Anterior cingulate cortex (tissue), 58 donors: ENCODE measurements at places on chromosomes 16 and 17.

DNA sequence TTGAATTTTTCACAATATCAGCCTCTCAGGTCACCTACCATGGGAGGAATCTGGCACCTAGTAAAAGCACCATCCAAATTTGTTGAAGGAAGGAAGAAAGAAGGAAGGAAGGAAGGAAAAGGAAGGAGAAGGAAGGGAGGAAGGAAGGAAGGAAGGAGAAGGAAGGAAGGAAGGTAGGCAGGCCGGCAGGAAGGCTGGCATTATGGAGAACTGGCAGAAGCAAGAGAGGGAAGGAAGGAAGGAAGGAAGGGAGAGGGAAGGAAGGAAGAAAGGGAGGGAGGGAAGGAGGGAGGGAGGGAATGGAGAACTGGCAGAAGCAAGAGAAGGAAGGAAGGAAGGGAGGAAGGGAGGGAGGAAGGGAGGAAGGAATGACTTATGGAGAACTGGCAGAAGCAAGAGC, 24.3 kb downstream of the WSCD1 start:
- no peak for DNase-seq

DNA sequence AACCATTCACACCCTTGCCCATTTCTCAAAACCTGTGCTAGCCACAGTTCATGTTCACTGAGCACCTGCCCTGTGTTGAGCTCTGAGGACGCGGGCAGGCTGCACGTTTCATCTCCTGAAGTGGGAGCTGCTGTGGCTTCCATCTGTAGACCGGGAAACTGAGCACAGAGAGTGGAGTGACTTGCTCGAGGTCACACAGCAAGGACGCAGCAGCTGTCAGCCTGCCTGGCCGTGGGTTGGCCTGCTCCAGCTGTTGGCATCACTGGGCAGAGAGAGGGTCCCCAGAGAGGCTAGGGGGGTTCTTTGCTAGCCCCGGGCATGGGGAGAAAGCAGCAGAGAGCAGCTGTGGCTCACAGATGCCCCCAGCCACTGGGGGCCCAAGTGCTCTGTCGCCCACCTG, 28.8 kb downstream of the ZFPM1 start:
- no peak for DNase-seq

GRCh38 chr16:1677339-1677738, 740 bp upstream of the JPT2 start:
- DNase-seq: no peak

GRCh38 chr17:68809148-68809547, 146.0 kb downstream of the ABCA8 start:
- DNase-seq: no peak

- no peak for DNase-seq
Observed at GRCh38 chr16:83732536-83732935, 75.2 kb upstream of the HSBP1 start.

GRCh38 chr17:67198131-67198530, 46.9 kb downstream of the HELZ start:
- DNase-seq: no peak

- DNase-seq: no peak
Observed at GRCh38 chr17:48740537-48740936, 12.0 kb upstream of the HOXB13 start.

DNA sequence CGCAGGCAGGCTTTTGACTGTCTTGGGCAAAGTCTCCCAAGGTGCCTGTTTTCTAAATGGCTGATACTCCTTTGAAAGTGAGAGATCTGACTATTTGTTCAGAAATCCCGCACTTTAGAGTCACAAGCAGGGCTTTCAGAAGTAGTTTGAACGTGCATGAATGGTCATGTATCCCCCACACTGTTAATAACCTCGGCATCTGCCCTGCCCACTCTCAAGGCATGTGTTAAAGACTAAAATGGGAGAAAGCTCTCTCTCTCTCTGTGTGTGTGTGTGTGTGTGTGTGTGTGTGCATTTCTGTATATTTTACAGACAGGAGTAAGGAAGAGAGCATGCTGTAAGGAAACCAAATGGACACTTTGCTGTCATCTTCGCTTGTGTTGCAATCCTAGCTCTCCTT, 163.7 kb downstream of the MAF start:
- no peak for DNase-seq

GRCh38 chr17:75602644-75603043, 15.0 kb downstream of the MYO15B start:
- DNase-seq: no peak
